Hindlimb muscle (tissue), 1 donor: ENCODE measurements at places on chromosomes 5 and 9.

GRCh38 chr9:89427621-89428221 lies 70.2 kb downstream of the SEMA4D start:
- no peak for DNase-seq

DNA sequence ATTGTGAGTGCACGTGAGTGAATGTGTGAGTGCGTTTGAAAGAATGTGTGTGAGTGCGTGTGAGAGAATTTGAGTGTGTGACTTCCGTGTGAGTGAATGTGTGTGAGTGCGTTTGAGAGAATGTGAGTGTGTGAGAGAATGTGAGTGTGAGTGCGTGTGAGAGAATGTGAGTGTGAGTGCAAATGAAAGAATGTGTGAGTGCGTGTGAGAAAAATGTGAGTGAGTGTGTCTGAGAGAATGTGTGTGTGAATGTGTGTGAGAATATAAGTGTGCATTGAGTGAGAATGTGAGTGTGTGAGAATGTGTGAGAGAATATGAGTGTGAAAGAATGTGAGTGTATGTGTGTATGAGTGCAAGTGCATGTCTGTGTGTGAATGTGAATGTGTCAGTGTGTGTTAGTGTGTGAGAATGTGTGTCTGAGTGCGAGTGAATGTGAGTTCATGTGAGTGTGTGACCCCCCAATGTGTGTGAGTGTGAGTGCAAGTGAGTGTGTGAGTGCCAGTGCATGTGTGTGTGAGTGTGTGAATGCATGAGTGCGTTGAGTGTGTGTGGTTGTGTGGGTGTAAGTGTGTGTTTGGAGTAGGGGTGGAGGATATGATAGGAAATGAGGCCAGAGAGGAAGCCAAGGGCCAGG lies 37.9 kb upstream of the LHX2 start:
- no peak for DNase-seq

DNA sequence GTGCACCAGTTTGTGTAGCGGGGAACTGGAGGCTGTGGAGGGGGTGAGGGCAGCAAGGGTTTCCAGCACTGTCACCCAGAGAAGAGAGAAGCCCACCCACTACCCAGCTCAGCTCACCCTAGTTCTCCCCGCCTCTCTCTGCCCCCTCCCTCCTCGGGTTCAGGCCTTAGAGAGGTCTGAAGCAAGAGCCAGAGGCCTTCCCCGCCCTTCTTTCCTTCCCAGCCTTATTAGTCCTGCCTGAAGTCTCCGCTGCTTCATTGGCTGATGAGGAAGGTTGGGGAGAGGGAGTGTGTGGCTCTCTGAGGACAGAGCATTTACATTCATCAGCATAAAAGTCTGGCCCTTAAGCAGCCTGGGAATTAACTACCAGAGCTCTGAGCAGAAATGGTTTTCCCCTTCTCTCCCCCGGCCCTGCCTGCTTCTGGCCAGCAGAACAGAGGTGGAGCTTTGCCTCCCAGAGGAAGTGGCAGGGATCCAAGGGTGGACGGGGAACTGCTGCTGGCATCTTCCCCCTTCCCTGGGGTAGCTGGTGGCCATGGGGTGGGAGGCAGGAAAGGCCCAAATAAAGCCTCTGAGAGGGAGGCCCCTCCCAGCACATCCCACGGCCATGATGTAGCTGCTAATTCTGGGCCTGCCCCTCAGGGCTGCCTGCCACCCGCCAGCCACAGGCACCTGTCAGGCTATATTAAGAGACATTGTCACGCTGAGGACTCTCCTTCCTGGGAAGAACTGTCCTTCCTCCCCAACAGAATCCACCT lies 4.1 kb downstream of the DNAJB5 start:
- DNase-seq = peak; percentile 55

DNA sequence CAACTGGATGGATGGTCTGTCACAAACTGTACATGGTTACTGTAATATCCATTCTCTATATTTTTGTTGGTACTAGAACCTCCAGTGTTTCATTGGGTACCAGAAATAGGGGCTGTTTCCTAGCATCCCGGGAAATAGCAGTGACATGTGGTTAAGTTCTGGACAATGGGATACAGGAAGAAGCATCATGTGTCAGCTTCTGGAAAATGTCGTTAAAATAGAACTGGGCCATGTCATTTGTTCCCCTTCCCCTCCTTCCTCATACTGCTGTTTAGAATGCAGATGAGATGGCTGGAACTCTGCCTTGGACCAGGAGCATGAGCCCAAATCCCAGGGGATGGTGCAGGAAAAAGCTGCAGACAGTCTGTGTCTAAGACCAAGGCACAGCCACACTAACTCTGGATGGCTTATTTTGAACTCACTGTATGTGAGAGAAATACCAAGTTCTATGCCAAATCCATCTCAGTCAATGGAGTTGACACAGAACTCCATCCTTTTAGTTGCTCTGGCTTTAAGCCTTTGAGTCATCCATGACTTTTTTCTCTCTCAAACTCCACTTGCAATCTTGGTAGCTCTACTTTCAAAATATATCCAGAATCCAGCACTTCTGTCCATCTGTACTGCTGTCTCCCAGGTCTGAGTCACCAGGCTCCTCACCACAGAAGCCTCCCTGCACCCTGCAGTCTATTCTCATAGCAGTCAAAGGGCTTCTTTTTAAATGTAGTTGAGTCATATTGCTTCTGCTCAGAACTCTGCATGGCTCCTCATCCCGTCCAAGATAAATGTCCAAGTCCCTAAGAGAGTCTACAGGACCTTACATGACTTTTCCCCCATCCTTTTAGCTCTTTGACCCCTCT lies 184.2 kb downstream of the NSG2 start:
- no peak for DNase-seq

GRCh38 chr9:136057236-136058081 lies 37.6 kb downstream of the NACC2 start:
- DNase-seq = no peak

DNA sequence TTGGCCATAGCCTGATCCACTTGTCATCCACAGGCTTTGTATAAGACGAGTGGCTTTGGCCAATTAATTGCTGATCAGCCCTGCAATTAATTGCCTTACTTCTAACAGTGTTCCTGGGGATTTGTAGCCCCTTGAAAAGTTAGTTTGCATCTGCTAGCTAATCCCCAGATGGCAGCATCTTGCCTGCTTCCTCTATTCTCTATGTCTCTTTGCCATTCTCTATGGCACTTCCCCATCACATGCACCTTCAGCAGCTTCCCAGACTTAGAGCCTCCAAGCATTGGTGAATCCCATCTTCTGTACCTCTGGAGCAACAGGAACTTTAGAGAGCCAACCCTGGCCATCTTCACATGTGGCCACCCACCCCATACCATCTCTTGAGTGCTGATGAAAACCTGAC lies 197.0 kb upstream of the DMAC1 start:
- no peak for DNase-seq

DNA sequence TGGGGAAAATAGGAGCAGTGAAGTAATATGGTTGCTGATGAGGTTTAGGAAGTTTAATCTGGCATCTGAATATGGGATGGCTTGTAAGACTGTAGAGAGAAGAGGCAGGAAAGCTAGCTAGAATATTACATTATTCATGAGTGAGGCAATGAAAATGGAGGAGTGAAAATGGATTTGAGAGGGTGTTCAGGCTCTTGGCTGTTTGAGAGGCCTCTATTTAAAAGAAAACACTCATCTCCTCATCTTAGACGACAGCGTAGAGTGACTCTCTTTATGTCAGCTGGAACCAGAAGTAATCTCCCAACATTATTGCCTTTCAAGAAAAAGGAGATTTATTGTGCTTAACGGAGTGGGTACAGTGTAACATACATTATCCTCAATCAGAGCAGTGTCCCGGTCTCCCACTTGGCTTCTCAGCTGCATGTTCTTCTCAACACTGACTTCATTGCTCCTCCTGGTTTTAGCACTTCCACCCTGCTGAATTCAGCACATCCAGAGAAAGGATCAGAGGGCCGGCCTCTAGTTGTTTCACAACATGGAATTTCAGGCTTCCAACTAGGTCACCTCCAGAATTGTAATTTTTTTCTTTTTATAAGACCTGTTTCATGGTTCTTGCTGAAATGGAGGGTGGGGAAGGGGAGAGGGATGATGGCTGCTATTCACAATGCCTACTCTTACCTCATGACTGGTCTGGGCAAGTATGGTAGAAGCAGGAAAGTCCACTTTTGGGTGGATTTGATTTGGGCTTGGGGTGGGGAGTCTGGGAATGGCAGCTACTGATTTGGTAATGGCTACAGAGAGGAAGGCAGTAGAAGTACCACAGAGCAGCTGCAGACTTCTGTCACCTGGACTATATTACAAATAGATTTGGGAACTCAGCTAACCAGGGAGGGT lies 52.9 kb upstream of the KIAA1958 start:
- DNase-seq = no peak

- no peak for DNase-seq
These were observed 89.2 kb downstream of the ACER2 start for GRCh38 chr9:19498015-19498414.

DNA sequence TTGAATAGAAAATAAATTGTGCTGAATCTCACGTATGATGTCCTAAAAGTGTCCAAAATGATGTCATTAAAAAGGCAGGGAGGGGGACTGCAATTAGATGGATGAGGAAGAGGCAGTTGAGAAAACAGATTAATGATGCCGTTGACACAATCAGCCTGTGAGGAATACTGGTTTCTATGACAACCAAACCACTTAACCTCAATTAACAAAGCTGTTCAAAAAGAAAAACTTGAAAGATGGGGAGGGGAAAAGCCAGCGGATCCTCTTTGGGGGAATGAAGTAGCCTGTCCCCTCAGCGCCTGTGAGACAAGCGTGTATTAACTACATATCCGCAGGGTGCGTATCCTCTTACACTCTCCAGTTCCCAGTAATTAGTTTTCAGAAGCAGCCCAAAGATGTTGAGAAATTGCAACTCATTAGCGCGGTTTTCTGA lies 160.7 kb downstream of the TTC39B start:
- no peak for DNase-seq

- no peak for DNase-seq
These were observed 44.7 kb downstream of the EPB41L4A start for GRCh38 chr5:112374356-112374755.

- DNase-seq = no peak
These were observed at the start of gene CCNI2 for GRCh38 chr5:132746954-132747615. CCNI2 (plus strand) TSS chr5:132747426; CDS start chr5:132747496, 70 bp downstream.

DNA sequence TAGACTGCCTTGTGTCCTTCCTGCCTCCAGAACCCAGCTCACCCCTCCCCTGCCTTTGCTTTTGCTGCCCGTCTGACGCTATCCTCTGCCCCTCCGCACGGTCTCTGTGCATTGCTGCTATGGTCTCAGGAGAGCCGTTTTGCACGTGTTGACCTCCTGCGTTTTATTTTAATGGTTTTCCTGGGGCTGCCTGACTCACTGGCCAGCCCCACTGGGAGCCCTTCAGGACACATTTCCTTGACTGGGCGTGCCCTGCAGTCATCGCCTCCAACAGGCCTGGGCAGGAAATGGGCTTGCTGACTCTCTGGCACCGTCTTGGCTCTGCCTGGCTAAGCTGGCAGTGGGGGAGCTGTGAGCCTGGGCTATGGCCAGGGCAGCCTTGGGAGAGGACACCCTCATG lies 17.9 kb upstream of the ASS1 start:
- no peak for DNase-seq

DNA sequence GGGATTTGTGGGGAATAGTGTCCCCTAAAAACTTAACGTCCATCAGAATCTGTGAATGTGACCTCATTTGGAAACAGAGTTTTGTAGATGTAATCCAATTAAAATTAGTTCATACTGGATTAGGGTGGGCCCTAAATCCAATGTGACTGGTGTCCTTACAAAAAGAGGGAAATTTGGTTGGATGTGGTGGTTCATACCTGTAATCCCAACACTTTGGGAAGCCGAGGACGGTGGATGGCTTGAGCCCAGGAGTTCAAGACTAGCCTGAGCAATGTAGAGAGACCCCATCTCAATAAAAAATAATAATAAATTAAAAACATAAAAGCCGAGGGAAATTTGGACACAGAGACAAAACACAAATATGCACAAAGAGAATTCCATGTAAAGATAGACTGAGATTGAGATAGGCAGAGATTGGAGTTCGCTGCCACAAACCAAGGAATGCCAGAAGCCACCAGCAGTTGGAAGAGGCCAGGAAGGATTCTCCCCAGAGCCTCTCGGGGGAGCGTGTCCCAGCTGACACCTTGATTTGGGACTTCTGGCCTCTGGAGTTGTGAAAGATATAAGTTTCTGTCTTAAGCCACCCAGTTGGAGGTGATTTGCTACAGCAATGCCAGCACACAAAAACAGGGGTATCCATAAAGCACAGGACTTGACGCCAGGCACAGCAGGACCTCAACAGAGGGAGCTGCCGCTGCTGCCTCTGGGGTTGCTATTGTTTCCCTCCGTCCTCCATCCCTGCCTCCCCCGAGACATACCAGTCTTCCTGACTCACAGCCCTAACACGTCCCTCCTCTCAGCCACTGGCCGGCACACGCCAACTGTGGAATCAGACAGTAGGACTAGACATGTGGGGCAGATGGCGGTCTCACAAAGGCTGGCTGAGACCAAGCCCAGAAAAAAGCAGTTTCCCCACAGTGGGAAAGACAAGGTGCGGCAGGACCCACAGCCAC lies 73.8 kb upstream of the IL17B start:
- DNase-seq = no peak

- DNase-seq = no peak
These were observed 92.7 kb upstream of the SAP30L start for GRCh38 chr5:154352960-154353548.

GRCh38 chr9:93501406-93501805 lies 48.0 kb upstream of the FAM120AOS start:
- no peak for DNase-seq

DNA sequence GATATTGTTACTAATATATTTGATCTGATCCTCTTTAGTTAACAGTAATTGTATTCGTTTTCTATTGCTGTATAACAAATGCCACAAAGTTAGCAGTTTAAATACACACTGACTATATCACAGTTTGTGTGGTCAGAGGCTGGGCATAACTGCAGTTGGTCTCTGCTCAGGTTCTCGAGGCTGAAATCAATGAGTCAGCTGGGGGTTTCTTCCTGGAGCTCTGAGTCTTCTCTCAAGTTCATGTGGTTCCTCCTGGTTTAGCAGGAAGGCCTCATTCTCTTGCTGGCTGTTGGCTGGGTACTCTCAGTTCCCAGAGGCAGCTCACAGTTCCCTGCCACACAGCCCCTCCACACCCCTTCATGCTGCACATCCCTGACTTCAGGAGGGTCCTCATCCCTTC lies 20.7 kb downstream of the COL23A1 start:
- DNase-seq = no peak

DNA sequence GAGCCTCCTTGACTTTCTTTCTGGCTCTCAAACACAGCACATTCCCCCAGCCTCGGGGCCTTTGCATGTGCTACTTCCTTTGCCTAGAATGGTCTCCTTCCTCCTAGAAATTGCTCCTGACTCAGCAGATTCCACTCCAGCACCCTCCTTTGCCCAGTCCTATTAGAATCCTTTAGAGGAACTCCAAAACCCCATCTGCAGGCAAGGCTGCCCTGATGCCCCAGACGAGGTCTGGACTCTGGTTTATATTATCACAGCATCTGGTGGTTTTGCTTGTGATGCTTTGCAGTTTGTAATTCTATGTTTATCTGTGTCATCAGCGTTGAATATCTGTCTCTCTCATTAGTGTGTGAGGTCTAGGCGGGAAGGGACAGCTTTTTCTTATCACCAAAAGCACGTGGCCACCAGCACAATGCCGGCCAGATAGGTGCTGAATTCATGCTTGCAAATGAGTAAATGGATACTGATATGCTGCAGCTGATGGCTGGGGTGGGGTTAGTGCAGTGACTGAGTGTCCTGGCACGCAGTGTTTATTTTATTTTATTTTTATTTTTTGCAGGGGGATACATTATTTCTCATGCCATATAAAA lies 30.0 kb upstream of the ANKH start:
- no peak for DNase-seq

- DNase-seq = no peak
These were observed 20.7 kb downstream of the FAXDC2 start for GRCh38 chr5:154829589-154830218.

GRCh38 chr5:55063220-55063863 lies 39.1 kb upstream of the GZMA start:
- no peak for DNase-seq

- no peak for DNase-seq
These were observed 21.5 kb downstream of the NUDT12 start for GRCh38 chr5:103541114-103541513.
